ENCODE measurements at places on chromosomes 3 and 15. TPM values are rescaled to one million over a fixed set of nuclear protein-coding genes. Genes with fewer than 3 reads are reported as not detected.

ACSBG1 gene
- total RNA-seq = 0.35 TPM

ACKR4 gene
- not detected for total RNA-seq

ACTRT3 gene
- 1.3 TPM for total RNA-seq

DCBLD2 gene
- total RNA-seq = 33.6 TPM

DNA sequence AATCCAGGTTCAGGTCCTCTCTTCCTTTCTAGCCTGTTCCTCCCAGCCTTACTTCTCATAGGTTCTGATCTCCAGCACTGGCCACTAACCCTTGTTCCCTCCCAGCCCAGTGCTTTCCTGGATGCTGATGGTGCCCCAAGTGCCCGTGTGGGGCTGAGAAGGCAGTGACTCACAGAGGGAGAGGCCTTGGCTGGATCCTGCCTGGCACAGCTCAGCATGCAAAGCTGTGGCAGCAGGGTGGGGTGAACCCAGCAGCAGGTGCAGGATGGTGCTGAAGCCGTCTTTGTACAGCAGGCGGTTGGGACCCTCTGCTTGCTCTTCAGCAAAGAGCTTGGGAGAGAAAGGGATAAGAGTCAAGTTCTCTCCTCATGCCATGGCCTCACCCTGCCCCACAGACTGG is 7.6 kb downstream of the LPCAT4 start:
- DNase-seq = no peak

GRCh38 chr3:142115867-142116668 is 33.3 kb downstream of the TFDP2 start:
- no peak for DNase-seq

- no peak for DNase-seq
These were observed 200.3 kb upstream of the SUCLG2 start for GRCh38 chr3:67854663-67855062.

- DNase-seq = no peak
These were observed 81.9 kb upstream of the HES1 start for GRCh38 chr3:194054016-194054415.

- DNase-seq = peak; percentile 78
These were observed 500.9 kb downstream of the SOX2 start for GRCh38 chr3:182212479-182213076.

- DNase-seq = no peak
These were observed 42.8 kb upstream of the TMEM115 start for GRCh38 chr3:50401978-50402595.

GRCh38 chr3:175399156-175399840 is 540.2 kb downstream of the NAALADL2 start:
- DNase-seq = no peak

- no peak for DNase-seq
These were observed 122.6 kb downstream of the ARNT2 start for GRCh38 chr15:80526556-80527340.

- no peak for DNase-seq
These were observed 204.9 kb downstream of the CADPS start for GRCh38 chr3:62670351-62670750.
